Activated CD4-positive, alpha-beta T cell treated with anti-CD3 and anti-CD28 coated beads, Interleukin-2, amount 50 U/mL, for 48 hours (primary cell): ENCODE measurements at places on chromosomes 3 and 15.
A peak's percentile ranks its signal among the peaks of the same experiment; 100 is the strongest.

DNA sequence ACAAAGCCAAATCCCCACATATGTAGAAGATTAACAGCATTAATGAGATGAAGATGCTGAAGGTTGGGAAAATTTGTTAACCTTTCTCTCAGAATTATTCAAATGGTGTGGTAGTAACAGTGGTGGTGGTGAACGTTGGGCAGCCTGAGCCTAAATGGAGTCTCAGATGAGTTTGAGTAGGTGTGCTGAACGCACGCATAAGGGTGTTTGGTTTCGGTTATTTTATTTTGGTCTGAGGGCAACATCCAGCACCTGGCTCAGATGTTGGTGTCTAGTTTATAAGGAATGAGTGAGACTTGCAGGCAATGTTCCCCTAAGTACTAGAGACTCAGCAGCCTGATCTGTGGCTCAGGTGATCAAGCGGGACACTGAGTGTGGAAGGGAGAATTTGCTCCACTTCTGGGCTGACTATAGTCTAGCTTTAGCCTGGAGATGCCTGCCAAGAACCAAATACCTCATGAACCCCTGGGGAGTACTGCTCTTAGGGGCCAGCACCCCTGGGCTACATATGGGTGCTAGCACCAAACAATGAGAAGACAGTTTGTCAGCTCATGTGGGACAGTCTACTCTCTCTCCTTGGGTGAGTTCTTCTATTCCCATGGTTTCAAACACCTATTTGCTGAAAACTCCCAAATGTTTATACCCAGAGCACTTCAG is 39.5 kb upstream of the ATP2C1 start:
- DNase-seq, result no peak

- DNase-seq, result no peak
Measured at GRCh38 chr3:141669434-141669833, 68.7 kb upstream of the RNF7 start.

DNA sequence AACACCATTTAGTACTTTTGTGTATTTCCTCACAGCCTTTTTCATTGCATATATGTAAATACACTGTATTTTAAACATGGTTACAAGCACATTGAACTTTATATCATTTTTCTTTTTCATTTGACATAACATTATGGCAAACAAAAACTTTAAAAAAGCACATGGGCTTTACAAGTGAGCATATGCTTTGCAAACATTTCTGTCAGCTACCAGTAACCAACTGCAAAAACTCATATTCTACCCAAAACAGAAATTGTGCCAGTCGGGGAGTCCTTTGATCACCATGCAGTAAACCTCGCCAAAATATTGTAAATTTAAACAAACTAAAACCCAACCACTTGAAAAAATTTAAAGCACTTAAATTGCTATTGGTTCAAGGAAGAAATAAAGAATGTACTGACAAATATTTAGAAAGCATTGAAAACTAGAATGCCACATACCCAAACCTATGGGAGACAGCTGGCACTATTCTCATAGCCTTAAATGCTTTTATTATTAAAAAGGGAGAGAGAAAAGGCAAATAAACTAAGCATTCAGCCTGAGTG is 24.4 kb downstream of the ZNF710 start:
- no peak for DNase-seq

DNA sequence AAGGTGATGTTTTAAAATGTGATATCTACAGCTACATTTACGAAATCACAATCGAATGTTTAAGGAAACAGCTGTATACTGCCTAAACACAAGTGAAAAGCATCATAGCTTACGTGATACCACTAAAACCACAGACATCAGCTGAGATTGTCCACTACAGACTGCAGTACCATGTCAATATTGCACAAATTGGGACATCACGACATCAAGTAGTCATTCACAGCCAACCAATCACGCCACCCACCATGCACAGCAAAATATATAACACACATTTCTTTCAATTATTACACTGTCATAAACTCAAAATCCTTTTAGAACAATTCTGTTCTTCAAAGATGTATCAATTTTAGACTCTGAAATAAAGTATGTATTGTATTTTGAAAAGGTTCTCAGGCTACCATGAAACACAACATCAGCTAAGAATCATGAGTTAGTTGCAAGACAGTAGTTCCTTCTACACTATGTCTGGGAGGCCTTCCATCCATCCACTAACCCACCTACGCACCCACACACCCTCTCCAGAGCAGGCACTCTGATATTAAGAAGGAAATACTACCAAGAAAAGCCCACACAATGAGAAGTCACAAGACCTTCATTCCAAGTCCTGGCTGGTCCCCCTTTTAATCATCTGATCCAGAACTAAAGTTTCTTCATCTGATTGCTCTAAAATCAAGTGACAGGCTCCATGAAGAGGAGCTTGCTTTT is 3.1 kb downstream of the DMXL2 start:
- no peak for DNase-seq

- DNase-seq, result no peak
Measured at GRCh38 chr3:26438325-26438940, 184.1 kb upstream of the LRRC3B start.

DNA sequence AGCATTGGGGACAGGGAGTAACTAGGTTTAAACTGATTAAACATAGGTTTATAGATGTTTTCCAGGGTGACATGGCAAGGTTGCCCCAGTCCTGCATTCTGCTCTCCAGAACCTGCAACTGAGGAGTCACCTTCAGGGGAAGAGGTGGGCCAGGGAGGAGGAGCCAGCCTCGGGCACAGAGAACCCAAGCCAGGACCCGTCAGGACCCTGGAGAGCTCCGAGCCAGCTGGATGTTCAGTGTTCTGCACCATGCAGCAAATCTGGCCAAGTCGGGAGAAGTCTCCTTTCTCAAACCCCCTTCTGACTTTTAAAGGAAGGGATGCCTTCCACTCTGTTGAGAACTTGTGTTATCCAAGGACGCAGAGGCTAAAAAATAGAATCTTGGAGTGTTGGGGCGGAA is 62.1 kb upstream of the SLC6A11 start:
- DNase-seq, result peak; percentile 58

- DNase-seq, result no peak
Measured at GRCh38 chr15:40483919-40484318, 13.1 kb downstream of the CHST14 start.

- no peak for DNase-seq
Measured at GRCh38 chr15:57198131-57198530, 178.2 kb upstream of the CGNL1 start.

GRCh38 chr15:55546718-55547117 is 38.7 kb upstream of the DNAAF4 start:
- DNase-seq, result no peak

DNA sequence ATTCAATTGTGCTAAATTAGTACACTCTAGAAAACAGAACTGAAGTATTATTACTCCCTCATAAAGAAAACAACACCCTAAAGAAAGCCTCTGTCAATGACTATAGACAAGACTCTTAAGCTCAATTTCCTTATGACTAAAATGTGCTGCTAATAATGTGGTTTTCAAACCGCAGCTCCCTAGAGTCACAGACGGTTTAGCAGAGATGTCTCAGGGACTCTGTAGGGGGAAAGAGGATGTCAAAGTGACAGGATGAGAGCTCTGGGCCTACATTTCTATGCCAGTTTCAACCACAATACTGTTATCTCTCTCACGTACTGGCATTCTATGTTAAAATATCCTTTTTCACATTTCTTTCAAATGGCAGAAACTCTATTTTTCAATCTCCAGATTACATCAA is 37.6 kb upstream of the WDR49 start:
- peak; percentile 30 for DNase-seq

DNA sequence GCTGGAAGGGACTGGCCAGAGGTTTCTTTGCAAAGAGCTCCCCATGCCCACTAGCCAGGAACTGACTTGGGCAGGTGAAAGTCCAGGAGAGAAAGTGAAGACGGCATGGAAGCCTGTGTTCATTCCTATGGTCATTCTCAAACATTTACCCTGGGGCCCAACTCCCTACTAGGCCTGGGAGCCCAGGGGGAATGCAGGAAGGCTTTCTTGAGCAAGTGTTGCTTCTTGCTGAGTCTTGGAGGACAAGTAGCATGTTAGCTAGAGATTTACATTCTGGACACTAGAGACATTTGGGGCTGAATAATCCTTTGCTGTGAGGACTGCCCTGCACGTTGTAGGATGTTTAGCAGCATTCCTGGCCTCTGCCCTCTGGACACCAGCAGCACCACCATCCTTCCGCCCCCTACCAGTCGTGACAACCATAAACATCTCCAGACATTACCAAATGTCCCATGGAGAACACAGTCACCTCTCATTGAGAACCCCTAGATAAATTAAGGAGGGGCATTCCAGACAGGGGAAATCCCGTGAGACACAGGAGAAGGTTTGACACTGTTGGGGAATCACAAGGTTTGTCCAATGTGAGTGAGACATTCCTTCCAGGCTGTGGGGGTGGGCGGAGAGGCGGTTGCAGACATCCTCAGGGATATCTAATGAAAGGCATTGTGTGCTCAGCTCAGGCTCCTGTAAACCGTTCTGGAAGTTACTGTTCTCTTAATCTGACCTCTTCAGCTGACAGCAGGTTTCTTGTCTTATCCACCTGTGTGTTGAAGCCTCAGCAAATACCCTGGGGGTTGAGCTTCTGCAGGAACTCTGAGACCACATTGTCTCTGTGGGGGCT is 236.2 kb downstream of the TLE3 start:
- no peak for DNase-seq

- DNase-seq, result no peak
Measured at GRCh38 chr3:48119505-48120193, 68.6 kb downstream of the CDC25A start.

GRCh38 chr3:45807681-45808540 is 11.6 kb upstream of the SLC6A20 start:
- no peak for DNase-seq

GRCh38 chr3:41565003-41565402 is 365.7 kb downstream of the CTNNB1 start:
- no peak for DNase-seq
